Nucleus accumbens (tissue), 56 donors: ENCODE measurements at places on chromosomes 2 and 18.

DNA sequence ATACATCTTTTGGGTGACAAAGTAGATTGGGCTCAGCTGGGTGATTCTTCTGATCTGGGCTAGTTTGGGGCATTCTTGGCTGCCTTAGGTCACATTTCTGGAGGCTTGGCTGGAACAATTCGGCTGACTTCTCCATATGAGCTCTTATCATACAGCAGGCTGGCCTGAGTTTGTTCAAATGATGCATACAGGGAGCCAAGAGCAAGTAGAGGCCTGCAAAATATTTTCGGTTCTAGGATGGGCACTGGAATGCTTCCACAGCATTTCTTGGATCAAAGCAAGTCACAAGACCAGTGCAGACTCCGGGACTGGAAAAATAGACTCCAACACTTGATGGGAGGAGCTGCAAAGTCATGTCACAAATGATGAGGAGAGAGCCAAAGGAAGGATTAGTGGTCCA lies 98.4 kb downstream of the SCG2 start:
- DNase-seq, result no peak

GRCh38 chr18:54939361-54939917 lies 19.8 kb downstream of the CCDC68 start:
- no peak for DNase-seq

DNA sequence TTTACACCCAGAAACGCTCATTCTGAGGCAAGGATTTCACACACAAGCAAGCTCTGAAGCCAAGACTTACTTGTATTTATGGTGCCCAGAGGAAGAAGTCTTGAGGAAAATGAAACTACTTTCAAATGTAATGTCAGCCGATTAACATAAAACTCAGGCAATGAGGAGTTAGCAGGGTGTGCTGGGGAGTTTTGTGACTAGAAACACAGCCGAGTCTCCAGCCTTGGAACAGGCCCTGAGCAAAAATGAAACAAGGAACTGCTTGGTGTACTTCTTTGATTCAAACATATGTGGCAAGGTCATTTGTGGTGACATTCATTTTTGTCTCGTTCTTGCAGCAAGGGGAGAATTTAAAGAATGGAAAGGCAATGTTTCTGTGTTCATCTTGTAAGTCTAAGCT lies 4.5 kb downstream of the DYTN start:
- DNase-seq, result no peak

GRCh38 chr2:74250189-74250631 lies 51.8 kb downstream of the MTHFD2 start:
- no peak for DNase-seq

DNA sequence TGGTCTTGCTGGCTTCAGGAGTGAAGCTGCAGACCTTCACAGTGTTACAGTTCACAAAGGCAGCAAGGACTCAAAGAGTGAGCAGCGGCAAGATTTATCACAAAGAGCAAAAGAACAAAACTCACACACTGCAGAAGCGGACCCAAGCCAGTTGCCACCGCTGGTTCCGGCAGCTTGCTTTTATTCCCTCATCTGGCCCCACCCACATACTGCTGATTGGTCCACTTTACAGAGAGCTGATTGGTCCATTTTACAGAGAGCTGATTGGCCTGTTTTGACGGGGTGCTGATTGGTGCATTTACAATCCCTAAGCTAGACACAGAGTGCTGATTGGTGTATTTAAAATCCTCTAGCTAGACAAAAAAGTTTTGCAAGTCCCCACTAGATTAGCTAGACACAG lies 37.2 kb upstream of the ZNF532 start:
- no peak for DNase-seq

DNA sequence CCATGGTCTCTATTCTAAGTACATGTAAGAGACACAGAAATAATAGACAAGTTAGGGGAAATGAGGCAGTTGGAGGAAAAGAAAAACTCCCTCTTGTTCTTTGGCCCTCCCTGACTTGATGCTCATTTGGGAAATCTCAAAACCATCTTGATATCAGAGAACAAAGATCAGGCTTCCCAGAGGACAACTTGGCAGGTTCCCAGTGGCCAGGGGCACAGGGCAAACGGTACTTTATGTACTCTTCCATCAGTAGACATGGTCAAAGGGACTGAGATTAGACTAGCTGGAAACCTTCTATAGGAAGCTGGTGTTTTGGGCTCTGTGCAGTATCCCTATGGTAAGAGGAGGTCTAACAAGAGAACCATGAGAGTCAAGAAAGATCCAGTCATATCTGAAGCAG lies 56.6 kb downstream of the NCKAP5 start:
- no peak for DNase-seq

- DNase-seq, result no peak
Measured at GRCh38 chr2:216621292-216621691, 11.9 kb upstream of the IGFBP2 start.

DNA sequence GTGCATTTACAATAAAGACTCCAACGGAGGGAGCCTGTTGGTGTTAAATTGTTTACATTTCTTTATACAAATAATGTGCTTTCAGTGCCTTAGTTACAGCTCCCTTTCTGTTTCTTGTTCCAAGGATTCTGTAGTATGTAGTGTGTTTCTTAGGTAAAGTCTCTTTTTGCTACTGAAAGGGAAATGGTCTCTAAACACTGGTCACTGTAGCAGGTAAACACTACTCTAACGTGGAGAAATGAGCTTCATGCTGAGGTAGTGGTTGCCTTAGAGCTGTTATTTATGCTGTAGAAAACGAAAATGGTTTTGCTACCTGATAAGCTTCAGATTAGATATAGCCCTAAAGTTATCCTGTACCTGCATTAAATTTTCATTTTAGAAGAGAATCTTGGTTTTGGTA lies 163.6 kb downstream of the CAPN13 start:
- DNase-seq, result no peak

- DNase-seq, result no peak
Measured at GRCh38 chr2:75287624-75288316, 88.5 kb upstream of the TACR1 start.

- no peak for DNase-seq
Measured at GRCh38 chr2:131801210-131801744, 273.6 kb downstream of the CCDC74A start.

DNA sequence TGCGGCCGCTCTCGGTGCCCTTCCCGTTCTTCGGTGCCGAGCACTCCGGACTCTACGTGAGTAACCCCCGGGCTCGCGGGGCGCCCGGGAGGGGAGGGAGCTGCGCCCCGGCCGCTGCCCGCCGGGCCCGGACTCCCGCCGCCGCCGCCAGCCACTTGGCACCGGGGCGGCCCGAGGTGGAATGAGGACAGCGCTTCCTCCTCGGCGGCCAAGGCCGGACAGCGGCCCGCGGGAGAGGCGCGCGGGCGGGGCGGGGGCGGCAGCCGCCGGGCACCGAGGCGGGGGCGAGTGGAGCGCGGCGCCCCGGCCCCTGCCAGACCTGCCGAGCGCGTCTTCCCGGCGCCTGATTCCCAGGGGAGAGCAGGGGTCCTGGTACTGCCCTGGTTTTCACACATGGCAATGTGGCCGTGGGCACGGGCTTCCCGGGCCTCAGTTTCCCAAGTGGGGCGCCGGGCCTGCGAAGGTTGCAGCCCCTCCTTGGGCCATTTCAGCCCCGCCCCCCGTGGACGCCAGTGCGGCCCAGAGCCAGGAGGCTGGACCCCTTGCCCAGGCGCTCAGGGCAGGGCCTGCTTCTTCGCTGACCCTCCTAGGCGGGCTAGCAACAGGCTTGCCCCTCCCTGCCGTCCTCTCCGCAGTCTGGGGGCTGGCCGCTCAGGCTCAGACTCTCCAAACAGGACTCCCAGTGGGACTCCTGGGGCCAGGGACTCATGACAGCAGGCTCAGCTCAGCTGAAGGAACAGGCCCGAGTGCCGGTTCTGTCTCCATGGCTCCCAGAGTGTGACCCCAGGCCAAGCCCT lies 775 bp downstream of the SNED1 start:
- DNase-seq, result no peak
